ENCODE measurements at places on chromosomes 6 and 20.

GRCh38 chr20:17863577-17864292 lies 104.9 kb downstream of the SNX5 start:
- DNase-seq: no peak

DNA sequence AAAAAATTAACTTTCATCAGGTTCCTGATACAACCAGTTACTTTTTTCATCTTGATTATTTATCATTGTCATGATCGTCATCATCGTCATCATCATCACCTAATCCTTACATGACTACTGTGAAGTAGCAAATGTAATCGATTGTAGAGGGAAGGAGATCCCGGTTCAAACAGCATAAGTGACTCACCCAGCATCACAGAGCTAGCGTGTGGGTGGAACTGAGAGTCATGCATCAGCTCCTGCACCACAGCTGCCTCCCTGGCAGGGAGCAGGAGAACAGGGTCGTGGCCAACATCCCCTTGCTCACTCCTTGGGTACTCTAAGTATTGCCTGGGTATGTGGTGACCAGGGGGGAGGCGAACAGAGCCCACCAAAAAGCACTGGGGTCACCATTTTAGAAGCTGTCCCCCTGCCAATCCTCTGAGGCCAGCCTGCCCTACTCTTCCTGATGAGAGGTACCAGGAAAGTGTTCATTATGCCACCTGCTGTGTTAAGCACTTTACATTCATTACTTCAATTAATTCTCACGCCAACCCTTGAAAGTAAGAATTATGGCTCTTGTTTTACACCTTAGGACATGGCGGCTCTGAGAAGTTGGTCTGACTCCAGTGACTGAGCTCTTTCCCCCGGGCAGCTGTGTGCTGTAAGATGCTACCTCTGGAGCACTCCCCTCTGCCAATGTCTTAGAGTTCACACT lies 425.2 kb downstream of the CD83 start:
- no peak for DNase-seq

DNA sequence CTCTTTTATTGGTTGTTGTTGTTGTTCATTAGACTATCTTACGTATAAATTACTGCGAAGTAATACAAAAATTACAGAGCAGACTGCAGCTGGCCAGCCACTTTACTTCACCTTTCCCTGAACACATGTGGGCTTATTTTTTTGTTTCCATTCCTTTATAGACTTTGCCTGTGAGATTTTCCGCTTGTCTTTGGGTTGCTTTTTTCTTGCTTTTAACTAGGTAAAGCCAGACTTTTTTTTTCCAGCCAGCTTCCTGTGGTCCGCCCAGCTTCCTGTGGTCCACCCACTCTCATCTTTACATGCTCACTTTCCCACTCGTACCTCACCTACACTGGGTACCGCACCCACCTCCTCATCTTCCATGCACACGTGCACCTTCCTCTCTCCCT lies 79.0 kb downstream of the IPCEF1 start:
- DNase-seq: no peak

GRCh38 chr20:52103335-52103912 lies 88.2 kb downstream of the ZFP64 start:
- no peak for DNase-seq

GRCh38 chr6:85660181-85660611 lies 17.5 kb upstream of the SYNCRIP start:
- DNase-seq: no peak

GRCh38 chr6:129009851-129010250 lies 126.9 kb downstream of the LAMA2 start:
- DNase-seq: no peak

DNA sequence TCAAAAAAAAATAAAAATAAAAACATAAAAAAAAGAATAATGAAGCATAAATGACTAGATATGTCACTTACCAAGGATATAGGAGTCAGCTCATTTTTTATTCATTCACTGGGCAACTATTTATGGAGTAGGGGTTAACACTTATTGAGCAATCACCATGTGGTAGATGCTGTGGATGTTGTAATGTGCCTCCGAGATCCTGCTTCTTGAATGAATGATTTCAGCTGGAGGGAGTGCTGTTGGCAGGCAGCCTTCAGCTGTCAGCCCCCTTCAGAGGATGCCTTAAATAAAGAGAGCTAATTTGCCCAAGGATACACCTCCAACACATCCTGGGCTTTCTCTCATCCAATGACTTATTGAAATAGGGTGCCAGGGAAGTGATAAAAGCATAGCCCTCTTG lies 229.5 kb upstream of the DTNBP1 start:
- no peak for DNase-seq

DNA sequence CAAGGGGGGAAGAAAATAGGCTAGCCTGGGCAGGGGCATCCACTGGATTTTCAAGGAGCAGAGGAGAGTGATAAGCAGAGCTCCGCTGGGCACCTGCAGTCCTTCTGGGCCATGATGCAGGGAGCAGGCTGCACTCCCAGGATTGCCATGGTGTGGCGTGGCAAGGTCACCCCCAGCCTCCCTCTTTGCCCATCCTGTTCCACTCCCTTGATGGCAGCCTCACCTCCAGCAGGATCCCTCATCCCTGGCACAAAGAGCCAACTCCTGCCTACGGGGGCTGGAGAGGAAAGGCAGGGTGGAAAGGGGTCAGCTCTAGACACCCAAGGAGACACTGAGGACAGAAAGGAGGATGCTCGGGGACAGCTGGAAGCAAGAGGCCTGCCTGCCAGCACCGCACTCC lies 22.4 kb upstream of the MYMX start:
- no peak for DNase-seq

DNA sequence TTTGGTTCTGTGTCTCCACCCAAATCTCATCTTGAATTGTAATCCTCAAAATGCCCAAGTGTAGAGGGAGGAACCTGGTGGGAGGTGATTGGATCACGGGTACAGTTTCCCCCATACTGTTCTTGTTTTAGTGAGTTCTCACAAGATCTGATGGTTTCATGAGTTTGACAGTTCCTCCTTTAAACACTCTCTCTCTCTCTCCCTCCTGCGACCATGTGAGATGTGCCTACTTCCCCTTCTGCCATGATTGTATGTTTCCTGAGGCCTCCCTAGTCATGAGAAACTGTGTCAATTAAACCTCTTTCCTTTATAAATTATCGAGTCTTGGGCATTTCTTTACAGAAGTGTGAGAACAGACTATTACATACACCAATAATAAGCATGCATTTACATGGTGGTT lies 12.1 kb upstream of the EYS start:
- no peak for DNase-seq

- no peak for DNase-seq
These were observed 19.4 kb upstream of the TFAP2A start for GRCh38 chr6:10434235-10434634.

- DNase-seq: no peak
These were observed 478.0 kb downstream of the MMUT start for GRCh38 chr6:48985025-48985424.

DNA sequence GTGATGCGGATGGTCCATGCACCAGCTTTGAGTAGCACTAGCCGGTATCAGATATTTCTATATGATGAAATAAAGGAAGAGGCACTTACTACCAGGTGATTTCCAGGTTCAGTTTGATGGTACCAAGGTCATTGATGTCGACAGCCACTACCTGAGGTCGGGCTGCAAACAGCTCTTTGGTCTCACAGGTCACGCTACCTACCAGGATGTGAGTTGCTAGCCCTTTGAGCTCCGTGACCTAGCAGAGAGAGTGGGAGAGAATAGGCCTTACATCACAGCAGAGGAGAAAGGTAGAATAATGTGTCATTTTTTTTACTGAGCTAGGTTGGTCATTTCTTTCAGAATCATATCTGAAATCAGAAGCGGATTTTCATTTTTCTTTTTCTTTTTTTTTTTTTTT lies 51.0 kb upstream of the ARMH2 start:
- DNase-seq: no peak

DNA sequence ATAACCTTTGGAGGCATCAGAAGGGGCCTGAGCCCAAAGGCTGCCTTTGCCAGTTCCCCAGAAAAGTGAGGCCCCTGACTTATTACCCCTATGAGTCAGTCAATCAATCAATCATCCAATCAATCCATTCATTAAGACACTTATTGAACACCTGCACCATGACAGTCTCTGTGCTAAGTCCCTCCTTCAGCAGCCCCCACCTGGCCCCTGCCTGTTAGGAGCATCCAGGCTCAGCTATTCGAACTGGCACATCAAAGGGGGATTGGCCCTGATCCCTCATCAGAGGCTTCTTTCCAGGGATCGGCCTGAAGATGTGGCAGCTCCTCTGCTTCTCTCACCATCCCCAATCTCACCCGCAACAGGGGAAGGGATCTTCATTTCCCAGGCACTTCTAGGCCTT lies 27.7 kb upstream of the VEGFA start:
- DNase-seq: no peak

- DNase-seq: no peak
These were observed 157.9 kb upstream of the SNX9 start for GRCh38 chr6:157665180-157665579.

DNA sequence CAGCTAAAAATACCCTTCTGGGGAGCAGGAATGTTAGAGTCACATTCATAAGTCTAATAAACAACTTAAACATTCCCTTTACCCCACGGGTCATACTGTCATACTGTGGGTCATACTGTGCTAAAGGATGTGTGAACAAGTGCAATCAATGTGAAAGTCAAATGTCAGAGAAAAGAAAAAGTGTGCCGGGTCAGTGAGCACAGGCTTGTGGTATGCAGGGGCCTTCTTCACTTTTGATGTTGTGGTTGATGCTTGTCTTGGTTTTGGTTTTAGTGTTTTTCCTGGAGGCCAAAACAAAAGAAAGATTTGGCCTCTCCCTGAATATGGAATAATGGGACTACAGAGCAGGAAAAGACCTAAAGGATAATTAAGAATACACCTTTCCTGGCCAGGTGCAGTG lies 267.9 kb upstream of the PLN start:
- no peak for DNase-seq

- DNase-seq: no peak
These were observed 497.1 kb upstream of the ARID1B start for GRCh38 chr6:156280065-156280464.

DNA sequence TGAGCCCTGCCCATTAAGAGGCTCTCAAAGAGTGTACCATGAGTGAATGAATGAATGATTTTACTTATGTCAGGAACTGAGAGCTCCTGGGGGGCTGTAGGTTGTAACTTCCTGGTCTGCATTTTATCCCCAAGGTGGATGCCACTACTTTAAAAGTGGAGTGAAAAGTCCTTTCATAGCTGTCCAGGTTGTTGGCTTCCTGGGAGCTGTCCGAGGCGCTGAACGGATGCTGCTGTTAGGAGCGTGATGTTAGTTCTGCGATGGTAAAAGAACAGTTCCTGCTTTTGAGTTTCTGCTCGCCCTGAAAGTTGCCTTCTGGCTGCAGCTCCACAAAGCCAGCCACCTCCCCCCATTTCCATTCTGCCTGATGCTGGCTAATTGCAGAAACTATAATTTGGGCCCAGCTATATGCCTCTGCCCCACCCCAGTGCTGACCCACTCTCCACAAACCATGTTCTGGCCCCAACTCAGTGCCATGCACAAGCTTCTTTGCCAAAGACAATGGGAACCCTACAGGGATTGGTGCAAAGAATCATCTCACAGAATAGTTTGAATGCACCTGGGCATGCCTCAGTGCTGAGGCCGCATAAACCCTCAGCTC lies 330.9 kb upstream of the CDH4 start:
- no peak for DNase-seq

DNA sequence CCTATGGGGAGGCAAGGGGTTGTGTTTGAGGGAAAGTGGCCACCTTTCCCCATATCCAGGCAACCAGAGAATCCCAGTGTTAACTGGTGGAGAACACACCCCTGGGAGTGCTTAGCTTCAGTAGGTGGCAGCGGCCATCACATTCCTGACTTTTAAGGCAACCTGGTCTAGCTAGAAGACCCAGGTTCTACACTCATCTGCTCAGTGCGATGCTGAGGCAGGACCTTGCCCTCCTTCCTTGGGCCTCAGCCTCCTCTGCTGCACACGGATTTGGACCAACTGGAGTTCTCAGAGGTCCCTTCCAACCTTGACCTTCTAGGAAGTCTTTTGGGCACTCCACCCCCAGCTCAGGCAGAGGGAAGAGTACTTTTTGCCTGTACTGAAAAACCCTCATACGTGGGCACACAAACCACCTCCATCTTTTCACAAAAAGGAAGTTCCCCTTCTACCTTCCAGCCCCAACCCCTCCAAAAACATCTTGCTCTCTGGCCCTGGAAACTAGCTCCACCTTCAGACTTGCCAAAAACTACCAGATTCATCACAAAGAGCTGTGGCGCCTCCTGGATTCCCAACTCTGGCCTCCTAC lies 2.9 kb downstream of the CCND3 start:
- peak; percentile 9 for DNase-seq

- DNase-seq: no peak
These were observed 196.1 kb downstream of the LRFN2 start for GRCh38 chr6:40391086-40391485.

- DNase-seq: no peak
These were observed 18.6 kb downstream of the MYCT1 start for GRCh38 chr6:152716322-152716721.

DNA sequence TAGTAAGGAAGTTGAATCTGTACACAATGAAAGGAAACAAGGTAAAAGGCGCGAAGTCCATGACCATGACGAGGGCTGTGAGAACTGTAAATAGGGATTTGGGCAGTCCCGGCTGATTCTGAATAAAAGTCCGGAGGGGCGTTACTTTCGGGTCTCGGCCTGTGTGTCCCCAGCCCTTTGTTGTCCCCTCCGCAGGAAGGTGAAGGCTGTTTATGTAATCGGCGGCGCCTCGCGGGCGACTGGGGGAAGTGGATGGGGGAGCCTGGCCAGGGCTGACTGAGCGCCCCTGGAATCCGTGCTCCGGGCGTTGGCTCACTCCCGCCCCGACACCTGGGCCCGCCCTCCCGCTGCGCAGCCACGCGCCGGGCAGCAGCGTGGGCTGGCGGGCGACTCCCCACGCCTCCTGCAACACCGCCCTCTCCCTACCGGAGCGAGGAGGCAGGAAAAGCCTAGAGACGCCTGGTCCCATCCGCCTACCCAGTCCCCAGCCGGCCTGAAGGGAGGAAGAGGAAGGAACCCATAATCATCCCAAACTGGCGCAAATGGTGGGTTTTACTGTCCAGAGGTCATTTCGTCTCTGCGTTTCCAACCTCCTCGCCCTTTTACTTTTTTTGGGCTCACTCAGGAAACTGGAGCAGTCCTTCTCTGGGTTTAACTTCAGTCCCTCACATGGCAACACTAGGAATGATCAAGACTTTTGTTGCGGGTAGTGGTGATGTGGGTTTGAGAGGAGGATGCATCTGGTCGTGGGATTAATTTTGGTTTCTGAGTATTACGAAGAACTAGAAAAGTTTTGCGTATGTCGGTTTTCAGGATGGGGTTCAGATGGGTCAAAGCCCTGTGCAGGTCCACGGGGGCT lies 12.1 kb downstream of the TRIM31 start:
- DNase-seq: no peak

GRCh38 chr6:125533710-125534397 lies 215.6 kb upstream of the HEY2 start:
- peak; percentile 27 for DNase-seq

- peak; percentile 95 for DNase-seq
These were observed 63.7 kb upstream of the SLC22A23 start for GRCh38 chr6:3520281-3521230.

GRCh38 chr6:169996378-169997051 lies 245.1 kb downstream of the ERMARD start:
- no peak for DNase-seq

GRCh38 chr6:54776891-54777290 lies 69.7 kb upstream of the FAM83B start:
- no peak for DNase-seq

Measured in brain (organoid and tissue), 16 donors.